ENCODE measurements at places on chromosomes 7 and 10. TPM values are rescaled to one million over a fixed set of nuclear protein-coding genes. Genes with fewer than 3 reads are reported as not detected.

DNA sequence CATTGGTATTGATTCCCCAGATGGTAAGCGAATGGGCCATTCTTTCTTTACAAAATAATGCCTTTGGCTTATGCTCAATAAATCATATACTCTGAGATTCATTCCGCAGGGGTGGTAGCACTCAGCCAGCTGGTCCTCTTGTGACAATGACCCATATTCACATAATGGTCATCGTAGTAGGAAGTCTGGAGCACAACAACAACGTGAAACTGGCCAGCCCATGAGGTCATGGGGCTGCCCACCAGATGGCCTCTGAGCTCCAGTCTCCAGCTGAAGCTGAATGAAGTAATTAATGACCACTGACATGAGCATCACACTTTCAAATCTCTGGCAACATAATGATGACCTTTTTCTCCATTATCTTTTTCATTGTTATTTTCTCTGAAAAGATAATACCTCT is 42.3 kb upstream of the SORCS1 start:
- no peak for DNase-seq
- no peak overlapping the region for H3K27ac ChIP-seq
- H3K4me1 ChIP-seq, result no peaks in the 10 kb centered on the region
- no peak overlapping the region for H3K4me3 ChIP-seq
- H3K27me3 ChIP-seq, result no peaks in the 10 kb centered on the region

Gene ZPBP
- total RNA-seq, result not detected

GRCh38 chr7:142314281-142314680 is 56.4 kb upstream of the PRSS58 start:
- no peak for DNase-seq
- no peak overlapping the region for H3K27ac ChIP-seq
- no peaks in the 10 kb centered on the region for H3K36me3 ChIP-seq
- H3K27me3 ChIP-seq, result peaks cover 13% of the 10 kb centered on the region
- H3K4me1 ChIP-seq, result peaks cover 13% of the 10 kb centered on the region

DNA sequence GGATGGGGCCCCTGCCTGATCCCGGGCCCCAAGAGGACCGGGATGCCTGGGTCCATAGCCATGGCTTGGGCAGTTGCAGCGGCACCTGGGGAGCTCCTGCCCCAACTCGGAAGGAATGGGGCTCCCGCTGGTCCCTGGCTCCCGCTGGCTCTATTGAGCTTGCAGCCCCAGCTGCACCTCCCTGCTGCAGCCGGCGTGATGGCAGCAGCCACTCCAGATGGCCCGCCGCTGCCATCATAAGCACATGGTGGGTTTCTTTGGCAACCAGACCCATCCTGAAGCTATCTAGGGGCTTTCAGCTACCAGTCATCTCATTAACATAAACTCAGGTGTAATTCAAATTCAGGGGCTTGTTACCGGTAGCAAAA is 11.1 kb upstream of the DNMBP start:
- DNase-seq, result no peak
- H3K4me3 ChIP-seq, result no peak overlapping the region
- no peaks in the 10 kb centered on the region for H3K27me3 ChIP-seq
- peaks cover 5% of the 10 kb centered on the region for H3K4me1 ChIP-seq
- H3K27ac ChIP-seq, result no peak overlapping the region

DNA sequence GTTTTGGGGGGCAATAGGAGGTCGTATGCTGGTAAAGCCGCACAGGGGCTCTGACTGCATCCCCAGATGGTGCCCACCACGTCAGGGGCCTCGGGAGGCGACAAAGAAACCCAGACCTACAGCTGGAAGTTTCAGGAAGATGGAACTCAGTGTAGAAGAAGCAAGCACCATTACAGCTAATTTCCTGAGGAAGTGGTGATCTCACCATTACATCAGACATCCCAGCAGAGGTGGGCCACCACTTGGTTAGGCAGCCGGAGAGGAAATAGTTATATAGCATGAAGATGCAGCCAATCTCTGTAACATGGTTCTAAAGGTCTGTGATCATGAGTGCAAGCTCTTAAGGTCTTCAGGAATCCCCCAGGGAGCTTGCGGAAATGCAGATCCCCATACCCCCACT is 127.3 kb upstream of the PCBD1 start:
- no peaks in the 10 kb centered on the region for H3K4me1 ChIP-seq
- H3K4me3 ChIP-seq, result no peak overlapping the region
- H3K27me3 ChIP-seq, result peaks cover 5% of the 10 kb centered on the region
- DNase-seq, result no peak
- H3K27ac ChIP-seq, result no peak overlapping the region

Measured in activated CD4-positive, alpha-beta T cell treated with anti-CD3 and anti-CD28 coated beads for 36 hours (primary cell).